Fibroblast of skin of left biceps (primary cell): ENCODE measurements at places on chromosomes 1 and 21.

GRCh38 chr21:33552093-33552998, 9.5 kb downstream of the SON start:
- DNase-seq = no peak

GRCh38 chr1:14679027-14679688, 80.7 kb downstream of the KAZN start:
- DNase-seq = no peak

GRCh38 chr1:181849071-181849470, 212.4 kb downstream of the ZNF648 start:
- DNase-seq = no peak

- DNase-seq = no peak
These were observed 27.9 kb downstream of the AXDND1 start for GRCh38 chr1:179393721-179394120.

- no peak for DNase-seq
These were observed 255.3 kb downstream of the FOXD2 start for GRCh38 chr1:47693115-47693514.

DNA sequence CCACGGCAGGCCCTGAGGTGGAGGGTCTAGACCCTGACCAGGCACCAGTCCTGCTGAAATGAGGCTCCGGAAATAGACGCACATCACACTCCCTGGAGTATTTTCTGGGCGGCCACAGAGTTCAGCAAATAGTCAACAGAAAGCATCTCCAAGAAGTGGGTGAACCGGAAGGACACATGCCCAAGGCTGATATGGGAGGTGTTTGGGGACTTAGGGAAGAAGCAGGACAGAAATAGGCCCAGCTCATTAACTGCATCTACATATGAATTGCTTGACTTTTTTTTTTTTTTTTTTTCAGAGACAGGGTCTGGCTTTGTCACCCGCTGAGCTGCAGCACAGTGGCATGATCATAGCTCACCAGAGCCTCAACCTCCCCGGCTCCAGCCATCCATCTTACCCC, 36.5 kb upstream of the GPR157 start:
- DNase-seq = no peak

DNA sequence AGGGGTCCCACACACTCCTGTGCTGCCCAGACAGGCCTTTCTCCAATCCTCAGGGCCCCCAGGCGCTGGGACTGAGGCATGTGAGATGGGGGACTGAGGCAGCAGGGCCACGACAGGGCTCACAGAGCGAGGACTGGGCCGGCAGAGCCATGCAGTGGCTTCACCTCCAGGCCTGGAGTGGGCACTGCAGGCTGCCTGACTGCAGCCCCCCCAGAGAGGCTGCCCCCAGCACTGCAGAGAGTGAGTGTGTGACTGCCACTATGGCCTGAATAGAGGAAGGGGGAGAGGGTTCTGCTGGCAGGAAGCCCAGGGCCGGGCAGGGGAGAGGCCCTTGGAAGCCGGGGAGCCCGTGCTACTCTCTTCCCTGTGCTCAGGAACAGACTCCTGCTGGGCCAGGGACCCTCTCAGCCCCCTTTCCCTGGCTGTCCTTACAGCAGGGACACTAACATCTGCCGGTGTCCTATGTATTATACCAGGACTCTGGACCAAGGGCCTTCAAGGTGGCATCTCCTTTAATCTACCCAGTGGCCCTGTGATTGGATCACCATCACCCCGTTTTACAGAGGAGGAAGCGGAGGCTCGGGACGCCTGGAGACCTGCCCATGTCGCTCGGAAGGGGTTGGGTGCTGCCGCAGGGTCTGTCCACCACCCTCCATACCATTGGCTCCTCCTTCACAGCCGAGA, 20.2 kb upstream of the PLEKHG5 start:
- no peak for DNase-seq

GRCh38 chr1:200493344-200493743, 83.5 kb upstream of the ZNF281 start:
- no peak for DNase-seq

DNA sequence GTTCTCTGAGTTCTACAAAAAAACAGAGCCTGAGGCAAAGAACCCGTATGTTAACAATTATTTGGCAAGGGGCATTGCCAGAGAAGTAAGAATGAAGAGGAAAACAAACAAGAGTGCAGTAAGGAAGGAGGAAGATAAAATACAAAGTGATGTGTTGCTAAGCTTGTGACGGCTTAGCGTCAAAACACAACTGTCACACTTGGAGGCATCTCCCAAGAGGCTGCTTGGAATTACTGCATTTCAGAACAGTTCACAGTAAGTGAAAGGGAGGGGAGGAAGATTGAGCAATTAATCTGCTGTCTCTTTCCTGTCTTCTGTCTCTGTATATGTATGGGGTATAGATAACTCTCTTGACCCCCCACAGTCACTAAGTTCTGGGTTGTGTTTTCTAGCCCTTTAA, 1017.0 kb upstream of the TMPRSS15 start:
- no peak for DNase-seq

DNA sequence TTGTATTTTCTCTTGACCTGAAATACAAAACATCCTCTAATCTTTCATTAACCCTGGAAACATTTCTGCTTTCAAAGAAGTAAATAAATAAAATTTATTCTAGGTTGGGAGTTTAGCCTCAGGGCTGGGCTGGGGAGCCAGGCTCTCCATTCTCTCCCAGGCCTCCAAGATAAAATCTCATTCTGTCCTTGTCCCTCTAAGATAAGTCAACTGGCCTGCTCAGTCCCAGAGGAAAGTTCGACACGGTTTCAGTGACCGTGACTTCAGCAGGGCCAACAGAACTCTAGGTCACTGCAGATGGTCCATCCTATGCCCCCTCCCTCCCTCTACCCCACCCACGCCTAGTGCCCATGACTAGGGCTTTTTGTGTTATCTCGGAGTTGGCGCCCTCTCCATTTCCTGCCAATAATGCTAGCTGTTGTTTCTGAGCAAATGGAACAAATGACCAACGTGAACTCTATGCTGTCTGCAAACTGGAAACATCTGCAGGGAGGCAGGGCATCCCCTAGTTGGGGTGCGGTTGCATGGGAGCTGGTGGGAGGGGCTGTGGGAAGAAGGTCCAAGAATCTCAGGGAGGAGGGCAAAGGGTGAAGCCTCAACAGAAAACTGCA, 10.1 kb upstream of the ADORA3 start:
- no peak for DNase-seq

DNA sequence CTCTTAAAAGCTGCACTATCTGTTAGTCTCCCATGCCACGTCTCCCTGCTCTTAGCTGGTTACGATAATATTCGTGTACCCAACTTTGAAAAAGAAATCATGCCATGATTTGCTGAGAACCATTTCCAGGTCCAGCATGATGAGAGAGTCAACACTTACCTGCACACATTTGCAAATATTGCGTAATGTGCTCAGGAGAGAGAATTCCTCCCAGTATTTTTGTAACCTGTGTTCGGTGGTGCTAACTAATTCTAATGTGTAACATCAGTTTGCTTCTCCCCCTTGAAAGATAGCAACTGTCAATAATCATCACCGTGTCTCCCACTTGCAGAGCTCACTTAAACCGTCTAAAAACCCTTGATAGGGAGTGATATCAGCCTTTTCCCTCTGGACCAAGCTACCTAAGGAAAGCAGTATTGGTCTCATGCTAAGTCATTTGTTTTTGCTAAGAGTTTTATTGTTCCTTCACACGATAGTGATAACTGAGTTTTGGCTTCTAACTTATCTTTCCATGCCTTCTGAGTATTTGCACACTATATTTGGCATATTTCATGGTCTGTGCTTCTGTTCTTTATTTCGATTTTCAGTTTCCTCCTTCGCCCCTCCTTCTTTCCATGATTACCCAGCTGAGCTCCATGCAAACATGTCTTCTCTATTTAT, 61.1 kb upstream of the IRF2BP2 start:
- DNase-seq = no peak

GRCh38 chr1:213582976-213583567, 404.7 kb upstream of the PROX1 start:
- no peak for DNase-seq

GRCh38 chr1:168897249-168897648, 168.2 kb upstream of the DPT start:
- no peak for DNase-seq

- no peak for DNase-seq
These were observed 12.1 kb downstream of the MCM3AP start for GRCh38 chr21:46273341-46273740.

GRCh38 chr1:11645670-11646265, 8.5 kb downstream of the FBXO2 start:
- no peak for DNase-seq

DNA sequence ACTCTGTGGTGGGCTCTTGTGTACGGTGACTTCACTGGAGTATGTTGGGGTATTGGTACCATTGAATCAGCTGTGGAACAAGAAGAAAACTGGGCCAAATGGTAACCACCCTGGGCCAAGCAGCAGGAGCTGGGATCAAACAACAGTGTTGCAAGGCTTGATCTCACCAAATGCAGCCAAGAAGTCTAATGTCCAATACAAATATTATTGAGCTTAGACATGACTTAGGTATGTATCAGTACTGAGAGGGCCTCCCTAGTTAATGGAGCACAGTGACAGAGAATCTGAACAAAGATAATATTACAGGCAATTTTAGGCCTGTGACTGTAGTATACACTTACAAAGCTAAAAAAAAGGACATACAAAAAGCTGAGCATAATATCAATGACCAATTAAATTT, 604.8 kb downstream of the PLA2G4A start:
- DNase-seq = no peak

DNA sequence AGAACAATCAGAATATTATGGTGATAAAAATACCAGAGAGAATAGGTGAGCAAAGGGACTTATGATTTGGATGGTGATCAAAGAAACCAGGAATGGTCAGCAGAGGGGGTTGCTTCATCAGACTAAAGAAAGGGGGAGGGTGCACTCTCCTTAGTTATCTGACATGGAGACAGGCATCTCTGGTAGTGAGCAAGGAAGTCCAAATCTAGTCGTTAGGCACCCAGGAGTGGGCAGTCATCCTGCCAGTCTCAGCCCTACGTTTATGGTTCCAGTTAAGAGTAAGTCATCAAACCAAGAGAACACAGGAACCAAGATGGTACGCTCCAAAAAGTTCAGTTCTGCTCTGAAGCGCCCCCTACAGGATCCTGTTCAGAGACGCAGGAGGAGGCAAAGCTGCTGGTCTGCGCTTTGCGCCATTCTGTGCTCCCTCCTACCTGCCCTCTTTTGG, 28.6 kb downstream of the EBNA1BP2 start:
- DNase-seq = no peak

DNA sequence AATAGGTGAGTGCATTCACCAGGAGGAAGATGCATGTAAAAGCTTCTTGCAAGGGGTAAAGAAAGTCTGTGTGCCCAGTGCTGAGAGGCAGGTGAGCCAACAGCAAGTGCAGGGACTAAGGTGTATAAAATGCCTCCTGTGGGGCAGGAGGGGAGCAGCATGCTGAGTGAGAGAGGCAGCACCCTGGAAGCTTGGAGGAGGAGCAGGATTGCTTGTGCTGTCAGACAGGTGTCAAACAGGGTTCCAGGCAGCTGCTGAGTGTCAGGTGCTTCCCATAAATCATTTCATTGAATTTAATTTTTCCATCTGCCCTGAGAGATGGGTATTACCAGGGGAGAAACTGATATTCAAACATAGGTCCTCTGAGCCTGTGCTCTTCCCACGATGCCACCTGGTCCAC, 13.9 kb downstream of the BSND start:
- no peak for DNase-seq

DNA sequence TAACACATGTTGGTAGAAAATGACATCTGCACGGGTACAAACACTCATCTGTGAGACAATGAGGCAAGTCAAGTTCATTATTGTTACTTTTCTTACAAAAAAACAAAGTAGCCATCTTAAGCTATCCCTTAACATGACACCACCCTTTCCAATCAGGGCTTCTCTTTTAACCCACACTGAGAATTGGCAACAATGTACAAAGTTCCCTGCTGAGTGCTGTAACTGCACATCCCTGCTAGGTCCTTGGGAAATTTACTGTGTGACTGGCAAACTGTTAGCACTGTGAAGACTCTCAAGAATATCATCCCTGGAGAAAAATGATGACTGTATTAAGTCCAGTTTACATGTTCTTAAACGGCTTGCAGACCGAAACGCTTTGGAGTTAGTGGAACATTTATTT, 185.8 kb upstream of the PLD5 start:
- DNase-seq = no peak

DNA sequence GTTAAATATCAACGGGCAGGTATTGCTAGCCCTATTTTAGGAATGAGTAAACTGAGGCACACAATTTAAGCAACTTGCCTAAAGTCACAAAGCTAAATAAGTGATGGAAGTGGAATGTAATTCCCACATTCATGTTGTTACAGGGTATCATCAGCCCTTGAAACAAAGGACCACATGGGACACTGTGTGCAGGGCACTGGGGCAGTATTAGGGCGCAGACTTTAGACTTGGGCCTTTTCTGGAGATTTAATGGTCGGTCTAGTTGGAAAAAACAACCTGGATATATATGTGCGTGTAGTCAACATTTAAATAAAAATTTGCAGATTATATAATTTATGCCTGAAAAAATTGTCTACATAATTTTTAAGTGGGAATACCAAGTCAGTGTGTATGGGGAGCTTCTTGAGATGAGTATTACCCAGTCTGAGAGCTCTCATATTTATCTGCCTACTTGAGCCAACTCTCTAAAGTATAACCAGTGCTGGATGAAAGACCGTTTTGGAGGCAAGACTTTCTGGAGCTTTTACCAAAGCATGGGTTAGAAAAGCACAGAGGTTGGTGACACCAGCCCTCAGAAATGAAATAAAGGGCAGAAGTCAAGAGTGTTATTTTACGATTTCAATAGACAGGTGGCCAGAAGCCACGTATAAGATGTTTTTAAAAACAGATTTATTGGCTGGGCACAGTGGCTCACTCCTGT, 1.6 kb downstream of the KDM1A start:
- DNase-seq = no peak

DNA sequence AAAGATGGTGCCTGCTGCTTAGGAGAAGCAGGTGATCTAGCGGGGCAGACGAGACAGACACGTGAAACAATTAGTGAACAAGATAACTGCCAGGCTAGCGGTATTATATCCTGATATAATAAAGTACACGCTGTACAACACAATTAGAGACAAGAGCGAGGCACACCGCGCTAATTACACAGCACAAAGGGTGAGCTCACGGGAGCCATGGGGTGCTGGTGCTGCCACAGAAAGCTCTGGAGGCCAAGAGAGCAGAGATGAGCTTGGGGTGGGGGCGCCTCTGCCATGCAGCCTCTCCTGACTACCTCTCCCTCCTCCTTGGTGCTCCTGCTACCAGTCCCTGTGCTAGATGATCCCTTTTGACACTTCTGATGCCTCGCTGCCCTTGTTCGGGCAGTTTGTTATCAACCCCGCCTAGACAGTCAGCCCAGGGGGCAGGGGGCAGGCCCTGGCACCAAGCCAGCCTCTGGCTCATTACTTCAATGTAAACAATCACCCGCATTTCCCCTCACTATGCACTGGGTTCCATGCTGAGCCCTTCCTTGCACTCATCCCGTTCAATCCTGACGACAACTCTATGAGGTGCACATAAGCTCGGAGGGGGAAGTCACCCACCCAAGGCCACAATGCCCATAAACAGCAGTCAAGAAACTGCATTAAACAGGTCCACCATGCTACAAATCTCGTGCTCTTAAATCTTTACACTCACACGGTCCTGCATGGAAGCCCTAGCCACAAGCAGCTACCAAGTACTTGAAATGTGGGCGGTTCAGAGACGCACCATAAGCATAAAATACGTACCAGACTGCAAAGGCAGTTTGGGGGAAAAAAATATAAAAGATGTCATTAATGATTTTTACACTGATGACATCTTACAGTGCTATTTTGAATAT, 103.0 kb downstream of the SSBP3 start:
- no peak for DNase-seq
